T-helper 2 cell (primary cell): ENCODE measurements at places on chromosomes 4 and X.

DNA sequence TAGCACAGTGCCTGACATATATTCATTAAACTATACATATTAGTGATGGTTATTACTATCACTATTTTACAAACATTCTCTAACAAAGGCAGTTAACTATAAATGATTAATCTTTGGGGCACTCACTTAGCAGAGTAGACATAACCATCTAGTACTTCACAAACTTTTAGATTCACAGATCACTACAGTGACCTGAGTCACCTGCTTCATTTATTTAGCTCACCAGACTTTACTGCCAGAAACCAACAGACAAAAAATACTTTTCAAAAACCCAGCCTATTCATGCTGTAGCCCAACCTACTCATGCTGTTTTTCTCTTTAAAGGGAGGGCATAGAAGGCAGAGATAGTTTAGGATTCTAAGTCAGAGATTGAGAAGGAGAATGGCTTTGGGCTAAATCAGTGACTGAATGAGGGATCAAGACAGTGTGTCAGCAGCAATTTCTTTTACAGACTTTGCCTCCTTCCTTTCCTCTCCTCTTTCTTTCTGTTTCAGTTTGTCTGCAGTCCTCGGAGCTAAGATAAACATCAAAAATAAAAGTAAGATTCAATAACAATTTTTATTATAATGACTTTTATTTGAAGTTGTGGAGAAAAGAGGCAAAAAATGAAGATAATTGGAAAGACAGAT is 34.7 kb upstream of the PDE5A start:
- no peak for DNase-seq

DNA sequence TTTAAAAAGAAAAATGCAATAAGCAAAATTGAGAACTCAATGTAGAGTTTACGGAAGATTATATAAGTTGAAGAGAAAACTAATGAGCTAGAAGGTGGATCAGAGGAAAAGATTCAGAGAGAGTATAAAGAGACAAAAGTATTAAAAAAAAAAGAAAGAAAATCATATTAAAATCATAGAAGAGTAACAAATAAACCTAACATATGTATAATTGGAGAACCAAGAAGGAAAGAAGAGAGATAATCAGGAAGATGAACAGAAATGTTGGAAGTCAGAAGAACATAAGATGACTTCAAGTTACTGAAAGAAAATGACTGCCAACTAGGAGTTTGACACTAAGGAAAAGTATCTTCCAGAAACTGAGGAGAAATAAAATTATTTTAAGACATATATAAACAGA is 34.3 kb upstream of the ANTXR2 start:
- no peak for DNase-seq

- DNase-seq = no peak
Measured at GRCh38 chrX:29627833-29628232, 587.5 kb upstream of the MAGEB2 start.

- no peak for DNase-seq
Measured at GRCh38 chr4:38820329-38821061, 15.9 kb upstream of the TLR1 start.

DNA sequence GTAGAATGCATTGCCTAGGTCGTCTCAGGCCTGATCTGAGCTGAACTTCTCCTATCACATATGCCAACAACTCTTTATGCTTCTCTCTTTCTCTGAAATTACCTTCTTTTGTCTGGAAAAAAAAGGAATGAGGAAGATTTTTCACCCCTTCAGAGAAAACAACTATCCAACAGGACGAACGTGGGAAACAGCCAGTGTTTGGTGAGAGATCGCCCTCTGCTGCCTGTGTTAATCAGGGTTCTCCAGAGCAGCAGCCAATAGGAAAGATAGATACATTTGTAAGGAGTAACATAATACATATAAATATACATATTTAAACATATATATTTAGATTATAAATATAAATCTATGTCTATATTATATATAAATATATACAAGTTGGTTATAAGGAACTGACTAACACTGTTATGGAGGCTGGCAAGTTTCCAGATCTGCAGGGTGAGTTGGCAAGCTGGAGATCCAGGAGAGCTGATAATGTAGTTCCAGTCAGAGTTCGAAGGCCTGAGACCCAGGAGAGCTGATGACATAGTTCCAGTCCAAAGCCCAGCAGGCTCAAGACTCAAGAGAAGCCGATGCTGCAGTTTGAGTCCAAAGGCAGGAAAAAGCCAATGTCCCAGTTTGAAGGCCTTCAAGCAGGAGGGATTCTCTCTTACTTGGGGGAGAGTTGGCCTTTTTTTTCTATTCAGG is 13.3 kb downstream of the CETN2 start:
- no peak for DNase-seq

GRCh38 chrX:25004485-25005032 is 11.2 kb downstream of the ARX start:
- no peak for DNase-seq

- no peak for DNase-seq
Measured at GRCh38 chr4:17688011-17688441, 73.6 kb downstream of the MED28 start.

DNA sequence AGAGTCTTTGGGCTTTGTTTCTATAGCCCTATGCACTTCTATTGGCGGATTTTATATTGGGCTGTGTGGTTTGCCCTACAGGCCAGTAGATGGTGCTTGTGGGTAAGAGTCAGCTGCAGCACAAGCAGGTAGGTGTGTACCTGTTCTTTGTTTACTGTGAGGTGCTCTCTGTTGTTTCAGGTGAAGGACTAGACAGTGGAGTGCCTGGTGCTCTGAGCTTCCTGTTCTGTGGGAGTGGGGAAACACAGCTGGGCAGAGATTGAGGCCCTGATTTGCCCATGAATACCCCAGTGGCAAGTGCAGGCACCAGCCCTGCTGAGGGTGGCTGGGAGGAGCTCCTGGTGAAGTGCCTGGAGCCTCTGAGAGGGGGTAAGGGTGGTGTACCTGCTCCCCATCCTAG is 26.3 kb upstream of the UCP1 start:
- no peak for DNase-seq

DNA sequence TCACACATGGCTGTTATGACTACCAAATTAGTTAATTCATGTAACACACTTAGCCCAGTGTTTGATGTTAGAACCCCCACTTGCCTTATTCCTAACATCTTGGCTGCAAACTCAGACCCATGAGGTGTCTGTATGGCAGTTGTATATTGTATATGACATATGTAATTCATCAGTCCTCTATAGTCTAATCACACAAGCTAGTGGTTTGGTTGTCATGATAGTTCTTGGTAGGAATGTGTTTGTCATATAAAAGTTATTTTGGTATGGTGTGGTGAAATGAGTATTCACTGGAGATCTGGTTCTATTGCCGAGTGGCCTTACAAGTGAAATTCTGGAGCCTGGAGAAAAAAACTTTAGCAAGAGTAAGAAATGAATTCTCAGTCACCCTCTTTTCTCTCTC is 149.2 kb downstream of the AWAT2 start:
- DNase-seq = no peak

- DNase-seq = no peak
Measured at GRCh38 chr4:128241425-128241913, 46.1 kb downstream of the PGRMC2 start.

DNA sequence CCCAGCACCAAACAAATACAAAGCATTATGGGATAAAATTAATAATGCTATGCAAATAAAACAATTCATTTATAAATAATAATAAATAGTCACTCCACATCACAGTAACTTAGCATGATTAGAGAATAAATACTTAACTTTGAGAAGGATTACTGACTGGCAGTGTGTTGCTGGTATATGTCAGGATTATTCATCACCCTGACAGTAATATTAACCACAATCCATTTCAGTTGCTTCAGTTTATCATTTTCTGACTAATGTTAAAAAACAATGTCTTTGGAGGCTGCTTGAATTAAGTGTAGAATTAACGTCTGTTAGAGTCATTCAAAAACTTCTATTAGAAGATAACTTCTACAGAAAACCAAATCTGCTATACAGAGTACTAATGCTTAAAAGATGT is 124.1 kb upstream of the MAB21L2 start:
- no peak for DNase-seq

- no peak for DNase-seq
Measured at GRCh38 chrX:72540318-72540717, 32.3 kb downstream of the HDAC8 start.

DNA sequence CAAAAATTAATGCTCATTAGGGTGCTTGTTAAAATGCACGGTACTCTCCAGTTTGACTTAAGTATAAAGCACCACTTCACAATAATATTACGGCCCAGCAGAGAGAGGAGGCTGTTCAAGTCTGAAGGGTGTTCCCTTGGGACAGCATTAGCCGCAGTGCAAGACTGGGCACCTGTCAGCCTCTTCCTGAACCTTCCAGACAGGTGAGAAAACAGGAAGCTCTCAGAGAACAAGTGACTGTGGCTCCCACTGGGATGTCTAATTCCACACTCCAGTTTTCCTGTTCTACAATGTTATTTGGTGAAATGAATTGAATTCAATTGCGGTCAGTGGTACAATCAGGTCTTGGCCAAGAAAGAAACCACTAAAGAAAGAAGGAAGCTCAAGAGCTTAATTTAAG is 414.4 kb downstream of the SMARCA1 start:
- DNase-seq = no peak

DNA sequence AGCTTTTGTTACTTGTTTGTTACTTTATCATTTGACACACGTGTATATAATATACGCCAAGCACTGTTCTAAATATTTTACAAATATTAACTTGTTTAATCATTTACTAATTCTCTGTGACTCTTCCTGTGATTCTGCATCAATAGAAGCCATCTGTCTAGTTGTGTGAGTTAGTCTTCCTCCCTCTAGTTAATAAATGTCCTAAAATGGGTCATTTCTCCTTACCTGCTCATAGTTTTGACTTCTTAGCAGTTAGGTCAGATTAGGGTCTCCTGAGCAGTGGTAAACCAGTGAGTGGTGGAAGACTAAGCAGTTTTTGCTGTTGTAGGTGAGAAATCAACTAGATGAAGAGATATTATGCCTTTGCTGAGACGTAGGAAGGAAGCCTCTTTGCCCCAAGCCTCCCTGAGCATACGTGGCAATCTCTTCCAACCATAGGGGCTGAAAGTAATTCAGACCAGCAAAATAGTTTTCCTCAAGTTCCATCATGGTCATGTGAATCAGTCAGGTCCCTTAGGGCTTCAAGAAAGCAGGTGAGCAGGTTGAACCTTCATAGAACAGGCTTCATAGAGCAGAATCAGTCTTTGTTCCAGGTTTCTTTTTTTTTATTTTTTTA is 38.7 kb upstream of the THOC2 start:
- DNase-seq = no peak

GRCh38 chr4:162131256-162131655 is 32.5 kb downstream of the FSTL5 start:
- no peak for DNase-seq

GRCh38 chr4:16752150-16752549 is 146.3 kb downstream of the LDB2 start:
- no peak for DNase-seq

DNA sequence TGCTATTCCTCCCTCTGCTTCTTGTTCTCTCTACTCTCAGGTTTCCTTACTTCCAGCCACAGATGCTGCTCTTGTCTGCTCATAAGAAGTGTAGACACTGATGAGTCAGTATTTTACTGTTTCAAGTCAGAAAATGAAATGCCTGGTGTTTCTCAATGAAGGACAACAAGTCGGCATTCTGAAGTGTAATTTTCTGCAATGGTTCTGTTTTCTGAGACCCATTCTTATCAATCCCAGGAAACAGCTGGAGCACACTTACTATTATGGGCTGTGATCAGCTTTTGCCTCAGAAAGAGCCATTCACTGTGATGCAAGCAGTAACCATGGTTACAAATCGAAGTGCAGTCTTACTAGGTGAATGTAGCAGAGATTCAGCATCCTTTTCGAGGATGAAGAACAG is 42.0 kb downstream of the SLC4A4 start:
- no peak for DNase-seq

GRCh38 chr4:2081540-2081939 is 22.4 kb downstream of the NAT8L start:
- no peak for DNase-seq

DNA sequence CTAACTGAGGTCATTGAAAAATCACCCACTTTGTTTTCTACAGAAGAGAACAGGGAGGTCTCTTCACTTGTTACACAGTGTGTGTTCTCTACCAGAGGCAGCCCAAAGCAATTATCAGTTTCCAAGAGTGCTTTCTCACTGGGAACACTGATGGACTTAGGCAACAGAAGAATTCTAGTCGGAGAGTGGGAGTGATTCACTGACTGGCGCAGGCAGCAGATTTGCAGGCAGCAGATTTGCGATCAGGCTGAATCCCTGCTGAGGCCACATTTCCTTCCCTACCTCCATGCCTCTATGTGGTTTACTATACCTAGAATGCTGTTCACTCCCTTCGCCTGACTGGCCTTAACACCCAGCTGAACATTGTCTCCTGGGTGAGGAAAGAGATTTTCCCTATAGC is 6.6 kb downstream of the OCIAD2 start:
- no peak for DNase-seq

DNA sequence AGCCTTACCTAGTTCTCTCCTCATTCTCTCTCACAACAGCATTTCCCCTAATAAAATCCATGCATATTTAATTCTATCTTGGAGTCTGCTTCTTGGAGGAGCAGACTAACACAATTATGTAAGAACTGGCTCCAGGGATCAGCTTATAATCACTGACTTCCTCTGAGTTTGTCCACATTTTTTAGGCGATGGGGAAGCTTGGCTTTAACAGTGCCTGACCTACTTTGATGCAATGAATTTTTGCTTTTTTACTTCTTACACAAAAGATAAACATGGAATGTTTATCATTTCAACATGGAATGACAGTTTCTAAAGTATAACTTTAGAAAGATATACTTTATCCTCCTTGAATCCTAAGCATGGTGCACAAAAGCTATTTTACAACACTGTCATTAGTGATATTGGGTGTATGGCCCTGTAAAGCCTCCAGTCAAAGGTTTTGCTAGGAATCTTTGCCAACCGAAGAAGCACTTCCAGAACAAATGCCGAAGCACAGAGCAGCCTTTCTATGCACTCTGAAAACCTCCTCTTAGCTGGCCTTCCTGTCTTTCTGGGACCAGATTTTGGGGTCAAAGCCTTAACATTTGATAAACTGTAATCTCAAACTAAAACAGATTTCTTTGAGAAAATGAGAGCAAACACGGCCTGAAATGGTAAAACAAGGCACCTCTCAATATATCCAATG is 736 bp downstream of the BDH2 start:
- DNase-seq = no peak

DNA sequence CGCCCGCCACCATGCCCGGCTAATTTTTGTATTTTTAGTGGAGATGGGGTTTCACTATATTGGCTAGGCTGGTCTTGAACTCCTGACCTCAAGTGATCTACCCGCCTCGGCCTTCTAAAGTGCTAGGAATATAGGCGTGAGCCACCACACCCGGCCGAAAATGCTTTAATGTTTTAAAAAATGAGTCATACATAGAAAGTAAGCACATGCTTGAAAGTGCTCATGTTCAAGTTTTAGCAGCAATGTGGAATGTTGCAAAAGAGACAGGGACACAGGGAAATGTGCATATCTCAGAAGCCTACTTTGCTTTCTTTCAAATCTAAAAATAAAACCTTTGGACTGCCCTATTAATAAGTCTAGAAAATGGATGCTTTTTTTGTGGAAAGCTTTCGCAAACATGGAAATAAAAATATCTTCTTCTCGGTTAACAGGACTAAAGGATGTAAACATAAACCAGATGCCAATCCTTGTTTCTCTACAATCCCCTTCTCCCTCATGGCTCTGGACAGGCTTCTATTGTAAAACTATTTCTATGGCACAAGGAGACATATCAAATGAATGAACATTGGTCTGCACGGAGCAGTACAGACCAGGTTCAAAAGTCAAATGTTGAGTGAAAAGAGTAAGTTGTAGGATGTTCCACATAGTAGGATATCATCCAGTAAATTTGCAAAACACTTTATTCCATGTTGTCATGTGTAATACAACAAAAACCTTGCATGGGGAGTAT is 15.0 kb downstream of the MECP2 start:
- DNase-seq = no peak
